Large intestine (tissue), 12 donors: ENCODE measurements at places on chromosomes 7 and 10. TPM values are rescaled to one million over a fixed set of nuclear protein-coding genes. Genes with fewer than 3 reads are reported as not detected.

DNA sequence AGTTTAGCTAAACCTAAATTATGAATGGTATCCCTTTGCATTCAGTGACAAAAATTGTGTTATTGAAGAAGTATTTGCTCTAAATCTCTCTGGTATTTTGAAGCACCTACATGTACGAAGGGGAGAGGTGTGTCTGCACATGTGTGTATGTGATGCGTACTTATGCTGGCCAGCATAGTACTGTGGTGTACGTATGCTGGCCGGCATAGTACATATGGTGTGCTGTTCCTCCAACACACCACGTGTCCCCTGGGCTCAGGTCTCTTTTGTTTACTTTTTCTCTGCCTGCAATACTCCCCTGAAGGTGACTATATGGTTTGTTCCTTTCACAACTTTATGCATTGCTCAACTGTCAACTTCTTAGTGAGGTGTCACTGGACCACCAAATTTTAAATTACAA is 360.3 kb downstream of the CRPPA start:
- no peak for DNase-seq

DNA sequence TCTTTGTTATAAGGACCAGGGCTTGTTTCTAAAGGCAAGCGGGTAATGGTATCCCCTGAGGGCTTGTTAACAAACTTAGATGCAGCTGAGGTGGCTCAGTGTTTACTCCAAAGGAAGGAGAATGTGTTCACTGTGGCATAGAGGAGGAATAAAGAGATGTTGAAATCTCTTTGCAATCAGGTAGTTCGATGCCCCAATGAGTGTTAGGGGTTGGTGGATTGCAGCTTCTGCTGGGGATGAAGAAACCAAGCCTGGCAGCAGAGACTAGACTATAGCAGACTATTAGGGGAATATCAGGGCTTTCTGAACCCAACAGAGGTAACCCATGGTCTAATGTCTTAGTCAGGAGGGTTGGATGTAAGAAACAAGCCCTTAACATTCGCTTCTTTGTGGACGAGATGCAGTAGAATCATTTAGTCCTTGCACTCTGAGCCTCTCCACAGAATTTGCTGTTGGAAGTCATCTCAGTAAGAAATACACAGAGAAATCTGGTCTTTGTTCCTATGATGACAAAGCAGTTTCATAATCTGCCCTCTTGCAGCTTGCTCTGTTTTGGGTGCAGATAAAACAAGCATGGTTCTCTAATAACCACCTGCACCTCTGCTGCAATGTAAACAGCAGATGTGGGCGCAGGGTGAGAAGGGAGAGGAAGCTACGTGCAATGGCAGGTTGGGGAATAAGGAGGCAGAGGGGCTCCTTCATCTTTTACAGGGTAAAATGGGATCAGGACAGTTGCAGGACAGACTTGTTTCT is 108.6 kb downstream of the NRF1 start:
- DNase-seq = peak; percentile 76

DNA sequence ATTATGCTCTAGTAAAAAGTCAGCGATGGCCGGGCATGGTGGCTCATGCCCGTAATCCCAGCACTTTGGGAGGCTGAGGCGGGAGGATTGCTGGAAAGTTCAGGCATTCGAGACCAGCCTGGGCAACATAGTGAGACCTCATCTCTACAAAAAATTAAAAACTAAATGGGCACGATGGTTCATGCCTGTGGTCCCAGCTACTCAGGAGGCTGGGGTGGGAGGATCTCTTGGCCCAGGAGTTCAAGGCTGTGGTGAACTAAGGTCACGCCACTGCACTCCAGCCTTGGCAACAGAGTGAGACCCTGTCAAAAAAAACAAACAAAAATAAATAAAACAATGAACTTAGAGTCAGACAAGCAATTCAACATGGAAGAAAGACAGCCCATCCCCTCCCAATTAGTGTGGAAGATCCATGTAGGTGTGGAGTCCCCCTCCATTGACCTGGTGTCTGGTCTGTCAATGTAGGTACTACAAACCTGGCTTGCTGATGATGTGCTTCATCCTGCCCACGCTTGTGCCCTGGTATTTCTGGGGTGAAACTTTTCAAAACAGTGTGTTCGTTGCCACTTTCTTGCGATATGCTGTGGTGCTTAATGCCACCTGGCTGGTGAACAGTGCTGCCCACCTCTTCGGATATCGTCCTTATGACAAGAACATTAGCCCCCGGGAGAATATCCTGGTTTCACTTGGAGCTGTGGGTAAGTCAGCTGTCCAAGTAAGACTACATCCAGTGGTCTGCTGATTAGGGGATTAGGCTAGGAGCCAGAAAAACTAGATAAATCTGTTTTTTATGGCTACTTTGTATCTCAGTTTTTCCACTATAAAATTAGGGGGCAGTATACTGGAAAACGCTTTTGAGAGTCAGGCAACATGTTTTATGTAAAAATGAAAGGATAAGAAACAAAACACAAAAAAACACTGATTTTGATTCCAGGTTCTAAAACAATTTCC is 9.3 kb downstream of the SCD start:
- DNase-seq = no peak

- DNase-seq = no peak
These were observed 142.9 kb upstream of the AHR start for GRCh38 chr7:17155529-17155928.

DNA sequence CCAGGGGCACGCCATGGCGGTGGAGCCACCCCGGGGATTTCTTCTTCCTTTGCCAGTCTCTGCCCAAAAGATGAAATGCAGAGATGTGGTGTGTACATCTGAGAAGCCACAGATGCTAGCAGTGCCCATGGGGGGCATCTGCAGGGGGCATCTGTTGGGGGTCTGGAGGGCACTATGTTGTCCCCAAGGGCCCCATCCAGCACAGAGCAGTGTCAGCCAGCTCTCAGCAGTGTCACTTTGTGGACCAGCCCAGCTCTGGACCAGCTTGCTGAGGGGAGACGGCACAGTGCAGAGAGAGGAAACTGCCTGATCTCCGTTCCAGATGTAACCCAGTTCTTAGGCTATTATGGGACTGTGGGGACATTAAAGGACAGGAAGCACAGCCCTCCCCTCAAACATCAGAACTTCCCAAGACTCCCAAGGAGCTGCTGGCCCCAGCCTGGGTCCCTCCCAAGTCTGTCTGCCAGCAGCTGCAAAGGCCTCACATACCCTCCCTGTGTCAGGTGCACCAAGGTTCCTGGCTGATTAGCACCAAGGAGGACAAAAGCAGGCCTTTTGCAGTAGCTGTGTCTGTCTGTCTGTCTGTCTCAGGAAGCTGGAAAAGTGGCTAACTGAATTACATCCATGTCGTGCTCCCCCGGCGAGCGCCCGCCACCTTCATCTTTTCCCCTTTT is 536.5 kb downstream of the PTPRN2 start:
- no peak for DNase-seq

DNA sequence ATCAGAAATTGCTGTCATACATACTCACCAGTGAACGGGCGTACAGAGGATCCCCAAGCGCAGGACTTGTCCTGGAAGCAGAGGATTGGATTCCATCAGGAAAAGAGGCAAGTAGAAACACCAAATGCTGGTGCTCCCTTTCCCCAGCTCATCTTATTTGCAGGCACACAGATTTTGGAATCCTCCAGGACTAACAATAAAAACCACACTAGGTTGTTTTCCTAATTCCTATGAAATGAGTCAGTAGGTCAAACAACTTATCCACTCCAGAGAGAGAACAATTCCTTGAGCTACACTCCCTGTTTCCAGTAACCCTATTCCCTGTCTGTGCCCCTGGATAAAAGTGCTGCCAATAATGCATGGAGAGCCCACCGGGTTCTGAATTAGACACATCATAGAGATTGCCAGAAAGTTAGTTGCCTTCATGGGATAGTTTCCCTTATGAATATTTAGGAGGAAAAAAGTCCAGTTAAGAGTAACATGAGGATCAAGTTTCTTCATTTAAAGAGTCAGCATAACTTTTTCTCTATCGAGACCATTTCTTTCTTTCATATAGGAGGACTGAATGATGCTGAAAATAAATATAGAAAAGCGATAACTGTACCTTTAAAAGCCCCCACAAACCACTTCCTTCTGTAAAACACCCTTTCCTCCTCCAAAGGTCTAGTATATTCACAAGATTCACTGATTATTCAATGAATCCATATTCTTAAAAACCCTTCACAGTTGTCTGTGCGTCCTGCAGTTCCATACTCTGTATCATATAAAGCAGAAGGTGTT is 178.3 kb upstream of the KLF14 start:
- DNase-seq = no peak

- DNase-seq = no peak
These were observed 9.3 kb downstream of the ADD3 start for GRCh38 chr10:110017052-110017451.

The HOXA4 gene
- polyA plus RNA-seq = 19.7 TPM

DNA sequence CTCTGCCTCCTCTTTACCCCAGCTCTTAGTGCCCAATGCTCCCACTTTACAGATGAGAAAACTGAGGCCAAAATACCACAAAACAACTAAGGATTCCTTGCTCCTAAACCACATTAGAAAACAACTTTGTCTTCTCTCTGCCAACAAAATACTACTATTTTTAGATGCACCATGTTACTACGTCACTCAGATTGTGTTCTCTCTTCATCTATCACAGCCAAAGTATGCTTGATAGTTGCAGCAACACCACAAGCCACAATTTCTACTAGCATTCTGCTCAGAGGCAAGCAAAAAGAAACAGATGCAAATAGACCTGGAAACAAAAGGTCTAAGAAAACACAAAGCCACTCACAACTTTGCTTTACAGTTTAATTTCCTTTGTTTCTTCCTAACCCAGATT is 3.3 kb upstream of the PDE1C start:
- no peak for DNase-seq

The CASTOR2 gene
- polyA plus RNA-seq = 4.5 TPM

GRCh38 chr10:105650306-105650705 is 1009.2 kb downstream of the SORCS3 start:
- DNase-seq = no peak
